ENCODE measurements at places on chromosomes 1 and 21. TPM values are rescaled to one million over a fixed set of nuclear protein-coding genes. Genes with fewer than 3 reads are reported as not detected.

Gene RNU1-1
- not detected for total RNA-seq

Gene C1orf141
- total RNA-seq = not detected

Gene FMN2
- 3.2 TPM for total RNA-seq

Gene PTPRF
- 90.9 TPM for total RNA-seq

Gene OR2AK2
- total RNA-seq = not detected

Gene STXBP3
- total RNA-seq = 18.1 TPM

Gene PLEKHN1
- total RNA-seq = 4.9 TPM

Gene FMO4
- 0.24 TPM for total RNA-seq

Measured in A549 treated with AZD2906 at 1 μM for 4 hours (cell line).